Activated B cell treated with CpG ODN at 0.5 μM for 24 hours (primary cell): ENCODE measurements at places on chromosomes 7 and 10. TPM values are rescaled to one million over a fixed set of nuclear protein-coding genes. Genes with fewer than 3 reads are reported as not detected.

MMP21 gene
- 0.10 and 0.35 TPM in 2 replicates for total RNA-seq

MSMB gene
- total RNA-seq: not detected in 2 replicates

DNA sequence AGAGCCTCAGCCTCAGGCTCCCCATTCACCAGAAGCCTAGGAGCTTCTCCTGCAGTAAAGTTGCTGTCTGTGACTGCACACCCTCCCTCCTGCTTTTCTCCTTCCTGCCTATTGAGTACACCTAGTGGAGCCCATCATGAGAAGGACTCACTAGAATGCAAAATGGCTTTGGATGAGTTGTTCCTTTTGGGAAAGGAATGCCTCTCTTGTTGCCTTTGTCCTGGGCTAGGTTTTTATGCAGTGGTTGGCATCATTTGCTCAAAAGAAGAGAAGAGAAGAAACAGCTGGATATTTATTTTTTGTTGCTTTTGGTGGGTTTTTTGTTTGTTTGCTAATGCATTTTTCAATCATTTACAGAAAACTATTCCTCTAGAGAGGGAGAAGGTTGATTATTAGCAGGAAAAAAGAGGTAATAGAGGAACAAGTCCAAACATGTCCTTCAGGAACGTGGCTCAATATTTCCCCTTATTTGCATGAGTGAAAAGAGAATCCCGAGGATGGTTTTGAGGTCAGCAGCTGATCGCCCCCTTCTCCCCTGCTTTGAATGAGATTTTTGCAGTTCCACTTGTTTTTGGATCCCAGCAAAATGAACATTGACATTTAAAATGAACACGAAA lies 369.9 kb upstream of the NRP1 start:
- no peaks in the 10 kb centered on the region for H3K27me3 ChIP-seq
- no peak overlapping the region for H3K4me3 ChIP-seq
- H3K36me3 ChIP-seq: no peaks in the 10 kb centered on the region
- no peak for DNase-seq
- H3K4me1 ChIP-seq: no peaks in the 10 kb centered on the region
- H3K27ac ChIP-seq: no peak overlapping the region

DNA sequence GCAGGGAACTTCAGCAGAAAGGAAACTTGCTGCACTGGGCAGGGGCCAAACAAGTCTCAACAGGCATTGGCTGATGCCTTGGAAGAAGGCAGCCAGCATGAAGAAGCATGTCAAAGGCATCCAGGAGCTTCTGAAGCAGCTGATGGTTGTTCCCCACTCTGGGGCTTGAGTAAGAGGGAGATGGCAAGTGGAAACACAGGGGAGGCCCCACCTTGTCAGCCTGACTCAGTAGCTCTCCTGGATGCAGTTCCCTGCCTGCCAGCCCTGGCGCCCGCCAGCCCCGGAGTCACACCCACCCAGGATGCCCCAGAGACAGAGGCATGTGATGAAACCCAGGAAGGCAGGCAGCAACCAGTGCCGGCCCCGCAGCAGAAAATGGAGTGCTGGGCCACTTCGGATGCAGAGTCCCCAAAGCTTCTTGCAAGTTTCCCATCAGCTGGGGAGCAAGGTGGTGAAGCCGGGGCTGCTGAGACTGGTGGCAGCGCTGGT lies 96.5 kb downstream of the TACC2 start:
- H3K27me3 ChIP-seq: no peaks in the 10 kb centered on the region
- H3K27ac ChIP-seq: no peak overlapping the region
- H3K4me1 ChIP-seq: no peaks in the 10 kb centered on the region
- no peak overlapping the region for H3K4me3 ChIP-seq

DNA sequence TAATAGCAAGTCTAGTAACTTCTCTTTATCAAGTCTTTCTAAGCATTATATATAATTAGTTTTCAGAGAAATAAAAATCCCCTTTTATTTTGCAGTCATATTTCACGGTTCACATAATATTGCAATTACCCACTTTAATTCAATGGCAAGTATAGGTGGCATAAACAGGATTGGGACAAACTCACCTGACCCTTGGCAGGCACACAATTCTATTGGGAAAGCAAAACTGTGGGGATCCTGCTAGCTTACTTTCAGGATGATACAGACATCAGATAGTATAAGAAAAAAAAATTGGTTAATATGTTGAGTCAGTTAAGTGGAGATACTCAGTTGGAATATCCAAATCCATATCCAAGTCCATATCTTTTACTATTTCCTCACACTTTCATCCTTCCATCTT lies 294.8 kb downstream of the SNX13 start:
- H3K4me3 ChIP-seq: no peak overlapping the region
- no peak overlapping the region for H3K27ac ChIP-seq
- H3K36me3 ChIP-seq: no peaks in the 10 kb centered on the region
- no peak for DNase-seq

DNA sequence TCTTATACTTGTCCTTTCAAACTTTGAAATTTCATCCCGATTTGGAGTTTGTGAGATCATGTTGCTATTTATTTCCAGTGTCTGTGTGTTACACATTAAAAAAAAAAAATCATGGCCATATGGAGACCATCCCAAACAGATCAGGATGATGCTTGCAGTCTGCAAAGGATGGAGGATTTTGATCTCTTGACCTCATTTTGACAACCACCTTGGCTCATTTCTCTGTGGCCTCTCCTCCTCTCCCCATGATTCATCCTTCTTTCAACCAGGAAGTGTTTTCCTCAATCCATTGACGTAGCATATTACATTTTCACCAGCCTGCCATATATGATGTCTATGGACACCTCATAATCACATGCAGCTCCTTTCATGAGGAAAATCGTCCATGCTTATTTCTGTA lies 68.9 kb upstream of the INSYN2A start:
- no peaks in the 10 kb centered on the region for H3K4me1 ChIP-seq
- H3K36me3 ChIP-seq: no peaks in the 10 kb centered on the region

DNA sequence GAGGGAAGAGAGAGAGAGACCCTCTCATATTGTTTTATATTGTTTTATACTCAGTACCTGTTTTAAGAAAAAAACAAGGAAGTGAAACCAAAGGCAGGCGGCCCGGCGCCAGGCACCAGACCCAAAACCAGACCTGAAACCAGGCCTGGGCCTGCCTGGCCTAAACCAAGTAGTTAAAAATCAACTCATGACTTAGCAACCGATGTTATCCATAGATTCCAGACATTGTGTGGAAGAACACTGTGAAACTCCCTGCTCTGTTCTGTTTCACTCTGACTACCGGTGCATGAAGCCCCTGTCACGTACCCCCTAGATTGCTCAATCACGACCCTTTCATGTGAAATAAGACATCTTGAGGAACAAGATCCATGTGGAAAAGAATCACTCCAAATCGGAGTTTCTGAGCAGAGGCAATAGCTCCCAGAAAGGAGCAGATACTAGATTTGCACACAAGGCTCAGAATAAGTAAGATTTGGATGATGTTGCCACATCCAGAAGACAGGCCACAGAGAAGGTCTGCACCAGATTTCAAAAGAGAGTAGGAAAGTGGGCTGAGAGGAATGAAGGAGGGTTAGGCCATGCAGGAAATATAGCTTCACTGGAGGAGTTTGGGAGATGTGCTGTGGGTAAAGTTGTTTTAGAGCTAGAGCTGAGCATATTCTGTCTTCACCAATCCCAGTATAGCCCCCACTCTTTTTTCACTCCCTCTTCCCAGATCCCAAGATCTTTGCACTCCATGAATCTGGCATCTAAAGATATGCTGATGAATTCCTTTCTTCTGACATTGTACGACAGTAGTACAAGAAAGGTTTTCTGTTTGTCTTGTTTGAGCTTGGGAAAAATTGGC lies 8.8 kb upstream of the ZNF248 start:
- H3K4me1 ChIP-seq: peaks cover 19% of the 10 kb centered on the region
- peak overlapping the region; percentile 86 for H3K27ac ChIP-seq
- no peaks in the 10 kb centered on the region for H3K36me3 ChIP-seq
- no peaks in the 10 kb centered on the region for H3K27me3 ChIP-seq

DNA sequence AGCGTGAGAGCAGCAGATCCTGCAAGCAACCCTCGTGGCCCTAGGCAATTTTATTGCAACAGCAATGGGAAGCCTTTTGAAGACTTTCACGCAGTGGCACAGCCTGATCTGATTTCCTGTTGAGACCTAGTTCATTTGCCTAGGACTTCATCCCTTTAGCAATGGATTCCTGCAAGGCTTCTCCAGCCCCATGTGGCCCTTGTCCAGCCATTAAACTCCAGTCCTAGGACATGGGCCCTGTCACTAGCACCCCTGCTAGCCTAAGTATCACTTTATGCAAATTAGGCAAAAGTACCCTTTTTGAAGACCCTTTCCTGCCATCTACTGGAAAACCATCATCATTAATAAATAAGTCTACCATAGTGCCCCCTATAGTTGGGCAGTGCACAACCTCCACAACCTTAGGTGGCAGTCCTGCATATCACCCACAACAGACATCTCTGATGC lies 379.4 kb downstream of the GALNT17 start:
- no peaks in the 10 kb centered on the region for H3K4me1 ChIP-seq
- no peak overlapping the region for H3K4me3 ChIP-seq
- no peaks in the 10 kb centered on the region for H3K27me3 ChIP-seq
- H3K36me3 ChIP-seq: no peaks in the 10 kb centered on the region

DNA sequence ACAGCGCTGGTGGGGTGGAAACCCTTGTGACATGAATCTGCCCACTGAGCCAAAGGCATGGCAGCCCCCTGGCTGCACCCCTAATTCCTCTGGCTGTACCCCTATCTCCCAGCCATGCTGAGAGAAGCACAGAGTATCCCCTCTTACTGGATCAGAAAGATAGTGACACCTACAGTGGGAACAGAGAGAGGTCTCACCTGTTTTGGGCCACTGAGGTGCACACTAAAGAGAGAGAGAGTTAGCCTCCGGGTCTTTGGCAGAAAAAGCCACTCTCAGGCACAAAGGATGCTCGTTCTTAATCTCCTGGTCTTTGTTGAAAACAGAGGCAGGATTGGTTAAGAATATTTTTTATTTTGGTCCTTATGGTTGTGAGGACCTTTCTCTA lies 11.3 kb downstream of the TSPAN14 start:
- H3K4me3 ChIP-seq: no peak overlapping the region
- no peaks in the 10 kb centered on the region for H3K27me3 ChIP-seq
- peak overlapping the region; percentile 46 for H3K27ac ChIP-seq
- peaks cover 10% of the 10 kb centered on the region for H3K36me3 ChIP-seq
- peaks cover 87% of the 10 kb centered on the region for H3K4me1 ChIP-seq
- no peak for DNase-seq

- H3K36me3 ChIP-seq: no peaks in the 10 kb centered on the region
- no peak for DNase-seq
- H3K4me1 ChIP-seq: peaks cover 10% of the 10 kb centered on the region
- H3K4me3 ChIP-seq: no peak overlapping the region
These were observed 58.0 kb upstream of the ELN start for GRCh38 chr7:73969991-73970390.

GRCh38 chr7:17307000-17307399 lies 8.5 kb downstream of the AHR start:
- H3K27me3 ChIP-seq: no peaks in the 10 kb centered on the region
- peaks cover 12% of the 10 kb centered on the region for H3K36me3 ChIP-seq
- H3K4me1 ChIP-seq: peaks cover 33% of the 10 kb centered on the region
- H3K27ac ChIP-seq: no peak overlapping the region

DNA sequence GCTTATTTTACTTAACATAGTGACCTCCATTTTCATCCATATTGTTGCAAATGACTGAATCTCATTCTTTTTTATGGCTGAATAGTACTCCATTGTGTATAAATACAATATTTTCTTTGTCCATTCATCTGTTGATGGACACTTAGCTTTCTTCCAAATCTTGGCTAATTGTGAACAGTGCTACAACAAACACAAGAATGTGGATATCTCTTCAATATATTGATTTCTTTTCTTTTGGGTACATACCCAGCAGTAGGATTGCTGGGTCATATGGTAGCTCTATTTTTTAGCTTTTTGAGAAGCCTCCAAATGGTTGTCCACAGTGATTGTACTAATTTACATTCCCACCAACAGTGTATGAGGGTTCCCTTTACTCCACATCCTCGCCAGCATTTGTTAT lies 58.0 kb downstream of the CREB5 start:
- H3K4me1 ChIP-seq: no peaks in the 10 kb centered on the region
- H3K27me3 ChIP-seq: peaks cover 11% of the 10 kb centered on the region
- H3K4me3 ChIP-seq: no peak overlapping the region
- no peak for DNase-seq
- H3K36me3 ChIP-seq: no peaks in the 10 kb centered on the region
- H3K27ac ChIP-seq: no peak overlapping the region
